ENCODE measurements at places on chromosomes 13 and 19.

DNA sequence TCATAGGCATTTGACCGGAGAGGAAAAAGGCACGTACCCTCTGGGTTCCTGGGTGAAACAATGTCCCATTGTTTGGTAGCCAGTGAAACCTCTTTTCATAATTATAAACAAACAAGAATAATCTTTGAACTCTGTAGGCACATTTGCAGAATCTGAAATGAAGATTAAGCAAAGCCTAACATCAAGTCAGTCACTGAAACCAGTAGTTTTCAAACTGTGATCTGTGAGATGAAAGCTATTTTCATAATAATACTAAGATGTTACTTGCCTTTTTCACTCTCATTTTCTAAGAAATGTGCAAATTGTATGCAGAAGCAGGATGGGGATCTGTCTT lies 105.4 kb downstream of the WDFY2 start:
- no peak for DNase-seq

GRCh38 chr13:98825659-98826058 lies 73.2 kb upstream of the SLC15A1 start:
- DNase-seq = no peak

DNA sequence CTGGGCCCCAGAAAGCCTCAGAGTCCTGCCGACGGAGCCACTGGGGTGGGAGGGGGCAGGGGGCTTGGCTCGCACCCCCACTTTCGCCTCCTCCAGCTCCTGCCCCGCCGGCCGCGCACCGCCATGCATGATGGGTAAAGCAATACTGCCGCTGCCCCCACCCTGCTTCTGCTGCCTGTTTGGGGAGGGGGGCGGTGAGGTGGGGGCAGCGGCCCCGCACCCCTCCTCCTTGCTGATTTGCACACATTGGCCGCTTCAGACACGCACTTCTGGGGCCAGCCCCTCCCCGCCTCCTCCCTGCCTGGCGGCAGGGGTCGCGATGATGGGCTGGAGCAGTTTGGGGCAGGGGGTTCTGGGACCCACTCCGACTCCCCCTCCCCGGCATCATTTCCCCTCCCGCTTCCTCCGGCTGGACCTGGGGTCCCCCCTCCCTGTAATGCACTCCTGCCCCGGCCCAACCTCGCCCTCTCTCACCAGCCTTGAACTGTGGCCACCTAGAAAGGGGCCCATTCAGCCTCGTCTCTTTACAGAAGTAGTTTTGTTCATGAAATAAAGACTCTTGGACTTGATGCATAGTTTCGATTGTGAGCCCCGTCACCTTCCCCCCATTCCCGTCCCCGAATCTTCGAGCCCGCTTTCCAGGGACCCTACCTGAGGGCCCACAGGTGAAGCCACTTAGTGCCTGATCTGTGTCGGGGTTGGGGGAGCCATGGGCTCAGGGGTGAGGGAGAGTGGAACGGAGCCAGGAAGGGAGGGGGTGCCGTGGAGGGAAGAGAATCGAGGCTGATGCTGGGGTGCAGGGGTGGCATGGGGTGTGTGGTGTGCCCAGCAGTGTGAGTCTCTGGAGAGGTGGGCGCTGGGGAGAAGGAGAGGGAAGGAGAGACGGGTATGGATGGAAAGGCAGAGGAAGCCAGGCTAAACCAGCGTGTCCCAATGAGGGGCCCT lies 1.4 kb upstream of the HPN start:
- no peak for DNase-seq

DNA sequence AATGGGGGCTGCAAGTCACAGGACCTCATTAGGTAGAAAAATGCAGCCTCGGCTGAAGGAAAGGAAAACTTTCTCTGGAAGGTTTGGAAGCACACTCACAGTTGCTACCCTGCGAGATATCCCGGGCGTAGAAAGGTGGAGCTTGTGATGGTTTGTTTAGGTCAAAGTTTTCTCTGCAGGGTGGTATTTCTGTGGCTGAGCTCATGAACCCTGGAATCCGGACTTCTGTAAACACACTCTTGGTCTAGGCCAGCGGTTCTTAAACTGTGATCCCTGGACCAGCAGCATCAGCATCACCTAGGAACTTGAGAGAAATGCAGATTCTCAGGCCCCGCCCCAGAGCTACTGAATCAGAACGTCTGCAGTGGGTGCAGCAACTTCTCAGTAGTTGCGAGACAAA lies 3.3 kb upstream of the SLC15A1 start:
- DNase-seq = no peak

DNA sequence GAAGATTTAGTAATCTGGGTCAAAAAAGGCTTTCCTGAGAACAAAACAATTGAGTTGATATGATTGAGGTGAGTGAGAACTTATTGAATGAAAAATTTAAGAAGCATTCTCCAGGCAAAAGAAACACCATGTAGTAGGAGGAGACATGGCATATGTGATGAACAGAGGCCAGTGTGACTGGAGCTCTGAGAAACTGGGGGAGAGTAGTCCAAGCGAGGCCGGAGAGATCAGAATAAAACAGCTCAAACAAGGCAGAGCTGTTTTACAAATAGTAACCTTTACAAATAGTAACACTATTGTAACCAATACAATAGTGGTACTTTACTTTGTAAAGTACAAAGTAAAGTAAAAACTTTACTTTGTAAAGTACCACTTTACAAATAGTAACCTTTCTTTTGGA lies 1159.1 kb downstream of the PCDH9 start:
- no peak for DNase-seq

DNA sequence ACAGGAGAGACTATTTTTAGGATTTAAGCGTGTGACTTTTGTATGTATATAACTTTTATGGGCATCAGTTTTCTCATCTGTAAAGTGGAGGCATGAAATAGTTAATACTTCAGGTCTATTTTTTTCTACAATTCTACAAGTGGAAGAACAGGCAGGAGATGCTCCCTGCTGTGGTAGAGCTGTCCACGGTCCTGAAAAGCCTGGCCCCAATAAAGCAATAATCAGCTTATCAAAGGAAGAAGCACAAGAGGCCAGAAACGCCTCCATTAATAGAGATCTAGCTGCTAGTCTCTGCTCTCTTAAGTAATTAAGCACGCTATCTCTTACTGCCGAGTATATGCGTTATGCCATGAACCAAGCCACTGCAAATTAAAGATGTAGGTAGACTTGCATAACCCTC lies 28.0 kb upstream of the WASF3 start:
- no peak for DNase-seq

GRCh38 chr13:26062853-26063444 lies 11.1 kb upstream of the SHISA2 start:
- DNase-seq = no peak

DNA sequence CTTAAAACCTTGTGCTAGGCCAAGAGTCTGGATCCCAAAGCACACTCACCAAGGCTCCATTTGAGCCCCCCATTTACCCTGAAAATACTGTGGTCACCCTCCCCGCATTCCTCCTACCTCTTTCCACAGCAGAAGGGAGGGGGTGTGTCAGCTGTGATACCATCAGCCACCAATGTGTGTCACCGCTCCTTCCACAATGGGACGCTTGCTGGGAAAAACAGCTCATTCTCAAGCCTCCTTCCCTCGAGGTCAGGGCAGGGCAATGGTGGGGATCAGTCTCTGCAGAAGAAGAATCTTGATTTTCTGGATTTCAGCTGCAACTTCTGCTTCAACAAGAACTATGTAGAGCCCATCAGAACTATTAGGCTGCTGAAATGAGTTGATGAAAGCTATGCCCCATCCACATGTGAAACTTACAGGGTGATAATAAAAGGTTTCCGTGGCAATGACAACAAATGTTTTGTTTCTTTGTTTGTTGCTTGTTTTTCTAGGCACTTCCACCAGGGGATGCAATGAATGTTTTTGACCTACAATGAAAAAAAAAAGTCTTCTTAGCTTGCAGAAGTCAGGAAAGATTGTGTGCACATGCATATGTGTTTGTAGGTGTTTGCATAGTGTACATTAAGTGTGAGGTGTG lies 26.4 kb upstream of the ZNF507 start:
- no peak for DNase-seq

DNA sequence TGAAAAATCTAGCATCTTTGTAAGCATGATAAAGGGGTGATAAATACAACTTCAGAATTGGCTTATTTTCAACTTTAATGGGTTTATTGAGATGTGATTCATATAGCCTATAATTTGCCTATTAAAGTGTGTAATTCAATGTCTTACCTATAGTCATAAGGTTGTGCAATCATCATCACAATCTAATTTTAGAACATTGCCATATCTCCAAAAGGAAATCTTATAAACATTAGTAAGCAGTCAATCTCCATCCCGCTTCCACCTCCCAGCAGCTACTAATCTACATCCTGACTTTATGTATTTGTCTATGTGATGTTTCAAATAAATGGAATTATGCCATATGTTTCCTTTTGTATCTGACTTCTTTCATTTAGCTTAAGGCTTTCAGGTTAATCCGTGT lies 145.2 kb upstream of the KLHL1 start:
- no peak for DNase-seq

- no peak for DNase-seq
Observed at GRCh38 chr13:74003374-74003773, 130.8 kb downstream of the KLF12 start.

- no peak for DNase-seq
Observed at GRCh38 chr19:47767349-47767748, 11.2 kb upstream of the SELENOW start.

DNA sequence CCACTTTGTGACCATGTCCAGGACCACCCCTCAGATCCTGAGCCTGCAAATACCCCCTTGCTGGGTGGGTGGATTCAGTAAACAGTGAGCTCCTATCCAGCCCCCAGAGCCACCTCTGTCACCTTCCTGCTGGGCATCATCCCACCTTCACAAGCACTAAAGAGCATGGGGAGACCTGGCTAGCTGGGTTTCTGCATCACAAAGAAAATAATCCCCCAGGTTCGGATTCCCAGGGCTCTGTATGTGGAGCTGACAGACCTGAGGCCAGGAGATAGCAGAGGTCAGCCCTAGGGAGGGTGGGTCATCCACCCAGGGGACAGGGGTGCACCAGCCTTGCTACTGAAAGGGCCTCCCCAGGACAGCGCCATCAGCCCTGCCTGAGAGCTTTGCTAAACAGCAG lies 7.7 kb upstream of the CEACAM7 start:
- DNase-seq = no peak

- DNase-seq = no peak
Observed at GRCh38 chr13:103291798-103292572, 225.8 kb upstream of the SLC10A2 start.

DNA sequence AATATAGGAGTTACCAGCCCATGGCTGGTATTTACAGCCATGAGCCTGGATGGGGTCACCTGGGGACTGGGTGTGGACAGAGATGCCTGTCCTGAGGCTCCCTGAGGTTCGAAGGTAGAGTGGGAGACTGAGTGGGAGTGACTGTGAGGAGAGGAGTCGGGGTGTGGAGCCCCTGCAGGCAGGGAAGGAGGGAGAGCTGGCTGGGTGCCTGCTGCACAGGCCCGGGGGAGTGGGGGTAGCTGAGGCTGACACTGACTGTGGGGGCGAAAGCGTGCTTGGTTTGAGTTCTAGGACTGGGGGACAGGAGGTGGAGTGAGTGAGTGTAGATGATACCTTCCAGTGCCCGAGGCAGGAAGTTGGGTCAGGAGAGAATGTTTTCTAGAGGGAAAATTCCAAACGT lies 7.1 kb downstream of the RAB11B start:
- DNase-seq = no peak

Measured in GM06990 (cell line).